ENCODE measurements at places on chromosomes 12 and 14.

GRCh38 chr12:62955678-62956077 lies 20.7 kb upstream of the PPM1H start:
- DNase-seq, result no peak

DNA sequence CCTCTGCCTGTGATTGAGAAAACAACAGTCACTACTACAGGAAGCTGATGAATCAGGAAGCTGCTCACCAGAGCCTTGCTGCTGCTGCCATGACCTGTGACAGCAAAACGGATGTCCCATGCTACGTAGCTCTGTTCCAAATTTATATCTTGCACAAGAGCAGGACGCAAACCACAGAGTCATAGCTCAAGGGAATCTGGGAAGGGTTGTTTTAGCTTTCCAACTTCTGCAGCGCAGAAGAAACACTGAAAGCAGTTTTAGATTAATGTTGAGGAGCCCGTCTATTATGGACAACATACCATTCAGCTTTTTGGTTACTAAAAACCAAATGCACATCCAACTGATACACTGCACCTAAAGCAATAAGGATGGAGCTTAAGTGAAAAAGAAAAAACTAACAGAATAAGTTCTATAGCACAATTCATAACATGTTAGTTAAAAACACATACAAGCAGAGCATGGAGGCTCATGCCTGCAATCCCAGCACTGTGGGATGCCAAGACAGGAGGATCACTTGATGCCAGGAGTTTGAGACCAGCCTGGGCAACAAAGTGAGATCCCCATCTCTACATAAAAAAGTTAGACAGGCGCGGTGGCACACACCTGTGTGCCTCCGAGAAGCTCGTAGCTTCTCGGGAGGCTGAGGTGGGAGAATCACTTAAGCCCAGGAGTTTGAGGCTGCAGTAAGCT lies 1.7 kb upstream of the ANKRD33 start:
- peak; percentile 71 for DNase-seq

DNA sequence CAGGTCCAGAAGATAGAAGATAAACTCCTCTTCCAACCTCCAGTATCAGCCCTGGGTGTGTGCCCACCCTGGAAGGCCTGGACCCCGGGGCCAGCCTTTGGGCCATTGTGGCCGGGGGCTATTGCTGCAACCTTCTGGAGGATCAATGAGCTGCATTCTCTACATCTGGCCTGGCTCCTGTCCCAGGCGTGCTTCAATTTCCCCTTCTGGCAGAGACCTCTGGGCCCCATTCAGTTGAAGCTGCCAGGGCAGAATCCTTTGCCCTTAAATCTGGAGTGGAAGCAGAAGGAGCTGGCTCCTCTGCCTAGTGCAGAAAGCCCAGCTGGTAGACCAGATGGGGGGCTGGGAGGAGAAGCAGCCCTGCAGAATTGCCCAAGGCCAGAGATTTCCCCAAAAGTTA lies 10.0 kb downstream of the NYNRIN start:
- no peak for DNase-seq

DNA sequence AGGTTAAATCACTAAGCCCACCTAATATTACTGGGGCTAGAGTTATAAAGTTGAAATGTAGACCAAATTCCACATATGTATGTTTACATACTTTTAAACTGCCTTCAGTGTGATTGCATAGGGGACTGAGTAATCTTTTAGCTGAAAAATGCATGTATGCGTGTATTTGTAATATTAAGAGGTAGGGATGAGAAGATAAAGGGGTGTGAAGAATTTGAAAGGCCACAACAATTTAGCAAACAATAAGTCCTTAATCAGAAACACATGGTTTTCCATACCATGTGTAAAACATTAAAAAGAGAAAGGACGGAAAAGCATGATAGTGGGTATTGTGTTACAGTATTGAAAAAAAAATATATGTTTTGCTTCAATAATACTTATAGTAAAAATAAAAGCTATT lies 919.9 kb upstream of the FLRT2 start:
- no peak for DNase-seq

DNA sequence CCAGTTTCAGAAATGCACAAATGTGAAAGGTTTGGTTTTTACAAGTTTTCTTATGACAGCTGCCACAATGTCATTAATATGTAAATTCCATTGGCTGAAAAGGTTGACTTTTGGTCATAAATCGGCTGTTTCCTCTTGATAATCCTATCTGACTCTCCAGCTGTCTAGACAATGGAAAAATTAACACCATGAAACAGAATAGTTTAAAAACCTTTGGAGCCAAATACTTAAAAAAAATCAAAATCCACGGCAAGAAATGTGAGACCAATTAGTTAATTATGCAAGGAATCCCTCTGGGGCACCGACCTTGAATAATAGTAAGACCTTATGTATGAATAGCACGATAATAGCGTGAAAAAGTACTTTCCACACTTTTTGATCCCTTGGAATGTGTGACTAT lies 138.0 kb downstream of the ZNF664 start:
- no peak for DNase-seq

- DNase-seq, result no peak
Measured at GRCh38 chr12:53174881-53175491, 5.5 kb upstream of the ZNF740 start.

All from activated CD4-positive, alpha-beta T cell treated with anti-CD3 and anti-CD28 coated beads, Interleukin-2, Interleukin-6, amounts not matched to agents 100 ng/mL and 50 ng/mL, durations not matched to agents 16 hours and 8 hours (primary cell).